Activated CD4-positive, alpha-beta memory T cell treated with anti-CD3 and anti-CD28 coated beads, Interleukin-2, amount 10 ng/mL, durations not matched to agents 7 days and 5 days (primary cell): ENCODE measurements at places on chromosomes 4 and X.

- no peak for DNase-seq
These were observed 198.9 kb downstream of the ASMT start for GRCh38 chrX:1813809-1814208.

DNA sequence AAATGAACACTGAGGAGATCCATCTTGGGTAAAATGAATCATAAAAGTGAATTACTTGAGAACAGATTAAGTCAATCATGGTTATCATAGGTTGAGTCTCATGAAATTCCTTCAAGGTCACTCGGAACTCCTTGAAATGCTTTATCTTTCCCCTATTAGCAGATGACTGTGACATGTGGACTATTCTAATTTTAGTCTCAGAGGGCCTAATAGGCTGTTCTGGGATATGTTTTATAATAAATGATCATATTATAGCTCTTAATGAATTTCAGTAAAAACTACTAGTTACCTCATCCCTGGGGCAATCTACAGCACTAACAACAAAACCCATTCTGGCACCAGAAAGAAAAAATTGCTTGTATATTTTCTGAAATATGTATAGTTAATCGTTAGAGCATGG is 44.7 kb downstream of the SPATA4 start:
- DNase-seq = no peak

DNA sequence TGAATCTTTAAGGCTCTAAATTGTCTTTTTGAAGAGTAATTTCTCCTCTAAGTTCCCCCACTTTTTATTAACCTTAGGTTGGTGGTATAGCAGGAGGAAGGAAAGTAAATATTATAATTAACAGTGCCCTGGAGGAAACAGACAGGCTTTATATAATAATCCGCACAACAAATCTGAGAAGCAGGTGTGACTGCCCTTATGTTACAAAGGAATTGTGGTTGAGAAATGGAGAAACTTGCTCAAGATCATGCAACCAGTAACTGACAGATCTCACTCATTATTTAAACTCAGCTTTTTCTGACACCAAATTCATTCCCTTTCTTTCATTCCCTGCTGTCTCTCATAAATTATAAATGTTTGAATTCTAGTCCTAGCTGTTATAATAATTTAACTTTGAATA is 282.0 kb downstream of the PPP3CA start:
- no peak for DNase-seq

DNA sequence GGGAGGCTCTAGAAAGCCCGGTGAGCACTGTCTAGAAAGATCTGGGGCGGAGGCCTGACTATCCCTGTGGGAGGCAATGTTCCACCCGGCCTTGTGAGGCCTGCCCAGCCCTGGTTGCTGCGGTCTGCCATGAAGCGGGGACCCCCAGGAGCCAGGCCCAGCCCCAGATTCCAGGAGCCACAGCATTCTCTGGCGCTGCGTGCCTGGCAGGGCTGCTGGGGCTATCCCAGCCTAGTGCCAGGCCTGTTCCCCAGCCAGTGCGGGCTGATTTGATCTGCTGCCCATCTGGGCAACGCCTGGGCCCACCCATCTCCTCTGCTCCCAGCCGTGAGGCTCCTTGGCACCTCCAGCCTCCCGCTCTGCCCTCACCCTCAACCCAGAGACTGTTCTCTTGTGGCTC is 19.6 kb downstream of the ATP2B3 start:
- DNase-seq = no peak

- no peak for DNase-seq
These were observed 741.4 kb downstream of the FAT4 start for GRCh38 chr4:126056116-126056650.

GRCh38 chr4:139266208-139266582 is 13.8 kb downstream of the MGARP start:
- no peak for DNase-seq

DNA sequence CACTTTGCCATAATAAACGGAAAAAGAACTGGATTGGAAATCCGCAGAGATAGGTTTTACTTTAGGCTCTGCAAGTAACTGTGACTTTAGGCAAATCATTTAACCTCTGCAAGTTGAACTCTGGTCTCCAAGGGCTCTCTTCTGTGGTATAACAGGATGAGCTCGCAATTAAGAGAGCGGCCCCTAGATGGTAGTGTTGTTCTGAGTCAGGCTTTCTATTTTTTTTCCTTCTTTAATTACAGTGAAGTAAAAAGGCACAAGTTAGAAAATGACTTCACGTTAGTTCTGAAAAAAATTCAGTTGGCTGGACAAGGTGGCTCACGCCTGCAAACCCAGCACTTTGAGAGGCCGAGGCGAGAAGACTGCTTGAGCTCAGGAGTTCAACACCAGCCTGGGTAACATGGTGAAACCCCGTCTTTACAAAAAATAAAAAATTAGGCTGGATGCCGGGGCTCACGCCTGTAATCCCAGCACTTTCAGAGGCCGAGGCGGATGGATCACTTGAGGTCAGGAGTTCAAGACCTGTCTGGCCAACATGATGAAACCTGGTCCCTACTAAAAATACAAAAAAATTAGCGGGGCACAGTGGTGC is 18.0 kb downstream of the RPS3A start:
- peak; percentile 63 for DNase-seq

- peak; percentile 80 for DNase-seq
These were observed 78.0 kb upstream of the DRD5 start for GRCh38 chr4:9703391-9703790.

DNA sequence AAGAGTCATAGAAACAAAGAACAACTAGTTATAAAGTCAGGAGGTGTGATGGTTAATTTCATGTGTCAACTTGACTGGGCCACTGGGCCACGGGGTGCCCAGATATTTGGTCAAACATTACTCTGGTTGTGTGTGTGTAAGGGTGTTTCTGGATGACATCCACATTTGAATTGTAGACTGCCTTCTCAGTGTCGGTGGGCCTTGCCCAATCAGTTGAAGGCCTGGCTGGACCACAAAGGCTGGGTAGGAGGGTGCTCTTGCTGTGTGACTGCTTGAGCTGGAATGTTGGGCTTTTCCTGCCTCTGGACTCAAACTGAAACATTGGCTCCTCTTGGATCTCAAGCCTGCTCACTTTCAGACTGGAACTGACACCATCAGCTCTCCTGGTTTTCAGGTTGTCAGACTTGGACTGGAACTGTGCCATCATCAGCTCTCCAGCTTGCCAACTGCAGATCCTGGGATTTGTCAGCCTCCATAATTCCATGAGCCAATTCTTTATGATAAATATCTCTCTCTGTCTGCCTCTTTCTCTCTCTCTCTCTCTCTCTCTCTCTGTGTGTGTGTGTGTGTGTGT is 41.4 kb downstream of the CLDN34 start:
- DNase-seq = no peak
